Frontal cortex (tissue), 4 donors: ENCODE measurements at places on chromosomes 7 and 10. TPM values are rescaled to one million over a fixed set of nuclear protein-coding genes. Genes with fewer than 3 reads are reported as not detected.

The ADAP1 gene
- 33.8 TPM for total RNA-seq

The LIPF gene
- total RNA-seq, result not detected

DNA sequence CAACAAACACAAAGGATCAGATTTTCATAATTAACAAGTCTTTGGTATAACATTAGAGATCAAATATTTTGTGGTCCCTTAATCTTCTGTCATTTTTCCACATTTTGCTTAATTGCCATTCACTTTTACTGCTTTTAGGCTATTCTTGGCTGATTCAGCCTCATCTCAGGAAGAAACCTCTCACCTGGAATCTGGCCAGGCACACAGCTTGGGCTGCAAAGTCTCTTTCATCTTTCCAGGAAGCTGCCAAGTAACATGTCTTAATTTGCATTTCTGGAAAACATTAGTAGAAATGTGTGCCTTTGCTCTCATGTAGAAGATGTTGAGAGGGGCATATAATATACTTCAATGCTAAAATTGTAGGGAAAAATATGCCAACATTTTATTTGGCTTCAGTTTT lies 174.2 kb upstream of the STEAP4 start:
- DNase-seq, result peak; percentile 7

GRCh38 chr10:111756217-111757061 lies 427.1 kb downstream of the GPAM start:
- no peak for DNase-seq

DNA sequence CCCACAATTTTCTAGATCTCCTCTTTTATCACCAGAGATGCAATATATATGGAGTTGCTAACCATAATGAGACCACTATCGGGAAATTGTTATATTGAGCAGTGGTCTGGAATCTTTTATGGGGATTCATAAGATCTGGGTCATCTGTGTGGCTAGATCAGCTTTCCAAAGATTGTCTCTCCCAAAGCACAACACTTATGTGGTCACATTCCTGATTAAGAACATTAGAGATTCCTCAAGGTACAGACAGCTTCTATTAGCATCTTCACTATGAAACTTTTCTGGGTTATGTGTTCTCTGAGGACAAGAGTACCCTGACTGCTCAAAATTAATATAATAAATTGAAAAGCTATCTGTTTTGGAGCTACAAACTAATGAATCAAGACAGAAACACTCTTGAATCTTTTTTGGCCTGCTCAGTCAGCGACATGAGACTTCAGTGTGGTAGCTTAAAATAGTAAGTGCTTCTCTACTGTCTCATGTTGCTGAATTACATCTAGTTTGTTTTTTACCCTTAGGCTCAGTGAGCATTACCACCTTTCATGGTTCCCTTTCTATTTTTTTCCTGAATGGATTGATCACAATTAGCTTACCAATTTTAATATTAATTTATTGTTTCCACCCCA lies 42.6 kb upstream of the STRIP2 start:
- DNase-seq, result no peak

- peak; percentile 29 for DNase-seq
Observed at GRCh38 chr7:151138153-151138851, 29.2 kb downstream of the GBX1 start.

- no peak for DNase-seq
Observed at GRCh38 chr7:12467837-12468236, 64.2 kb upstream of the VWDE start.

- no peak for DNase-seq
Observed at GRCh38 chr10:101052285-101052684, 9.5 kb upstream of the KAZALD1 start.

DNA sequence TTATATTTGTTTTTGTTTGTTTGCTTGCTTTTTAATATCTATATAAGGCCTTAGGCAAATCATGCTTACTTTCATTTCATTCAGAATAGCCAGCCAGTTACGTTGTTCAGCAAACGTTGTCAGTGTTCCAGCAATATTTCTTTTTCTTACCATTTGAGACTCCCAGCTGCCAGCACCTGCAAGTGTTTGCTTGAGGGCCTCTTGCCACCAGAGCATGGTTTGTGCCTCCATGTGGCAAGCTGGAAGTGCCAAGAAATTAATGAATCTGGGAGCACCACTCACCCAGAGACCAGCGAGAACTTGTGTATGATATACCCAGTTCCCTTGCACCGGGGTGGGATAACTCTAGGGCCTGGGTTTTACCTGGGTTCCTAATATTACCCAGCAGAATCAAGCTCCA lies 177.1 kb upstream of the CSTF2T start:
- DNase-seq, result no peak

GRCh38 chr7:44051611-44052220 lies 7.2 kb downstream of the DBNL start:
- DNase-seq, result no peak
